Hematopoietic multipotent progenitor cell (in vitro differentiated cells): ENCODE measurements at places on chromosomes 1 and 21.

GRCh38 chr1:41200728-41201127 lies 41.4 kb downstream of the SCMH1 start:
- DNase-seq = no peak

DNA sequence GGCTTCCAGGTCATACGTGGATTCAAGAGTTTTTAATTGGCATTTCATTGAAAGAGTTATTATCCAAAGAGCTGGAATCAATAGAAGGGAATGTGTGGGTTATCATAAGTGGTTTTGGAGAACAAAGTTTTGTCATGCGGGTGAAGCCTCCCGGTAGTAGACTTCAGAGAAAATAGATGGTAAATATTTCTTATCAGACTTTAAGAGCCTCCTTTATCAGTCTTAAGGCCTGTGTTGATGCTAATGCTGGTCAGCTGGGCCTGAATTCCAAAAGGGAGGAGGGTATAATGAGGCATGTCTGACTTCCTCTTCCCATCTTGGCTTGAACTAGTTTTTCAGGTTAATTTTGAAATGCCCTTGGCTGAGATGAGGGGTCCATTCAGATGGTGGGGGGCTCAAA lies 89.7 kb downstream of the ITSN1 start:
- no peak for DNase-seq

- DNase-seq = no peak
Measured at GRCh38 chr21:29365661-29366265, 67.0 kb downstream of the BACH1 start.

DNA sequence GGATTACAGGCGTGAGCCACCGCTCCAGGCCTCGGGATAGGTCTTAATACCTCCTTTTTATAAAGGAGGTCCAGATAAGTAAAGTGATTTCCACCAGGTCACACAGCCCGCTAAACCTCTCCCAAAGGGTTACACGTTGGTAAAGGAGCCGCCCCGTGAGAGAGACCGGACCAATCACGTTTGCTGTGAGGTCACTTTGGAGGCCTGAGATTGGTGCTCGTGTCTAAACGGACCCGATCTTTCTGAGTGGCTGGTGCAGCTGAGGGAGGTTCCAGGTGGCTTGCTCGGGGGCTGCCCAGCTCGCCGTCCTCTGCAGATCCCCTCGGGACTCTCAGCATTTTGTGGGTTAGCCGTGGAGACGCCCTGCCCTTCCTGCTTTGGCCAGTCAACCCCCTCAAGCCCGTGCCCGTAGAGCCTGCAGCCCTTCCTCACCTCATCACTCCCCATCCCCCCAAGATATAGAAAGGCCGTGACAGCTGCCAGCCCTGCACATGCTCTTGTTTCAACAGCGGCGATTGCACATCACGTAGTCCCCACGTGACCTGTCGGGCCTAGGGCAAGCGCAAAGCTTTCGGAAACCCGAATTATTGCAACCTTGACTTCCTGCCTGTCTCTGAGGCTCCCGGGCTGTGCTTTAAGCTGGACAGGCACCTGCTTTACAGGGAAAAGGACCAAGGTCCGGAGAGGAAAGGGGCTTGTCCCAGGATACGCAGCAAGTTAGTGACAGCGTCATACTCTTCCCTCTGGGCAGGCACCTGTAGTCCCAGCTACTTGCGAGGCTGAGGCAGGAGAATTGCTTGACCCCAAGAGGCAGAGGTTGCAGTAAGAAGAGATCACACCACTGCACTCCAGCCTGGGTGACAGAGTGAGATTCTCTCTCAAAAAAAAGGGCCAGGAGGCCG lies 5.0 kb upstream of the COA7 start:
- DNase-seq = peak; percentile 80

DNA sequence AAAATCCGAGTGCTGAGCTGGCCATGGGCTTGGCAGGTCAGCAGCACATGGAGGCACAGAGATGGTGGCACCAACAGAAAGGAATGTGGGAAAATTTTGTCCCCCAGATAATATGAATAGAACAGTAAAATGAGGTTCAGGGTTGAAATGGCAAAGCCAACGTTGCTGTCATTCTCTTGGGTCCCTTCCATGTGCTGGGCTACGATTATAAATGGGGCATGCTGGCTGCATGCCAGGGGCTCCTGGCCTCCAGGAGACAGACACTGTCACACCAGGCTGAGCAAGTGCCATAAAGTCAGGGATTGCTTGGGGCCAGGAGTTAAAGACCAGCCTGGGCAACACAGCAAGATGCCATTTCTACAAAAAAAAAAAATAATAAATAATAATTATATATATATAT lies 77.1 kb downstream of the TOMM20 start:
- DNase-seq = no peak

DNA sequence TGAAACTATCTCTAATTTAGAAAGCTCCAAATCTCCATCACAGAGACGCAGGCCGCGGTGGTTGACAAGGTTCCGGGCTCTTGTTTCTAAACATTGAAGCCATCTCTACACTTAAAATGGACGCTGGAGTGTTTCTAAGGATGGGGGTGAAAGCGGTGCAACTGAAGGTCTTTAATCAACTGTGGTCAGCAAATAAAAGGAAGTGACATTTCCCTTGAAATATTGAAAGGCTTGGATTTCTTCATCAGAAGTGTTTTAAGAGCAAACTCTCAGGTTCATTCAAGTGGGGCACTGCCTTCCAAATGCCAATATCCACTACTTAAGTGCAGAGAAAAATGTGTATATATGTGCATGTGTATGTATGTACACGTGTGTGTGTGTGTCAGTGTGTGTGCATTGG lies 117.3 kb downstream of the KAZN start:
- no peak for DNase-seq

DNA sequence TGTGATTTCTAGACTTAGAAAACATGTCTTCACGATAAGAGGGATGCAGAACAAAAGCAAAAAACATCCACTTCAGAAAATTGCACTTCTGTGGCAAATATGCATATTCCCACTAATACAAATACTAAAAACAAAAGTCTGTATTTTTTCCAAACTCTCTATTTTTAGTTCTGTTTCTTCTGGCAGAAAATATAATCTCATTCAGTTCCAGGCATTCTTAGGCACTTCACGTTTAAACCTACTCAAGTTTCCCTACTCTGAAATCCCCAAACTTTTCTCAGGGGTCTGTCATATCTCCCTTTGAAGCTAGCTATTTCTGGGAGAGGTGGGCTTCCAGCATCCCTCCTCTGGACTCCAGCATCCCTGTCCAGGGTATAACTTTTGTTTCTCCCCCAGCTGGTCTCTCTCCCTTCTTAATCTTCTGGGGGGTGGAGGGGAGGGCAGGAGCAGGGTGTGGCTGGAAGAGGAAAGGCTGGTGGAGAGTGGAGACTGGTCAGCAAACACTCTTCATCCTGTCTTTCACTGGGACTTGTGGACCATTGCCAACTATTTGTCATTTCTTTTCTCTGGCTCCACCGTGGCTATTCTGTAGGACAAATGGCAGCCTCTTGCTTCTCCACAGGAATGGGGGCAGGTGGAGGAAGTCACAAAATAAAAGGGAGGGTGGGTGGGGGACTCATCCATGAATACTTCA lies 19.6 kb upstream of the NCF2 start:
- DNase-seq = no peak

DNA sequence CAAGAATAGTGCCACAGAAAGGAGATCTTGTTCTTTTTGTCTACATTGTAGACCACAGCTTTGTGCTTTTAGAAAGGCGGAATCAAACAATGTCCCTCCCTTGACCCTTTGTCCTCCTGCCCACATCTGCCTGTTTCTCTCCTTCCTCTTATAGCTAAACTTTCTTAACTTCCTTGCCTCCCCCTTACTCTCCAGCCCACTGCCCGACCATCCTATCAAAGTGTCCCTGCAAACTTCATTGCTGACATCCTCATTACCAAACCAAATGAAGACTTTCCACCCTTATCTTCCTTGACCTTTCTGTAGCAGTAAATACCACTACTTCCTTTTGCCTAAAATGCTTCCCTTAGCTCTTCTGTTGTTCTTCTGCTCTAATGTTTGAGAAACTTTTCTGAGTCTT lies 5.0 kb downstream of the SELP start:
- DNase-seq = no peak

- no peak for DNase-seq
Measured at GRCh38 chr1:41479000-41479807, 5.3 kb downstream of the EDN2 start.

- no peak for DNase-seq
Measured at GRCh38 chr1:180433873-180434272, 68.5 kb downstream of the ACBD6 start.

DNA sequence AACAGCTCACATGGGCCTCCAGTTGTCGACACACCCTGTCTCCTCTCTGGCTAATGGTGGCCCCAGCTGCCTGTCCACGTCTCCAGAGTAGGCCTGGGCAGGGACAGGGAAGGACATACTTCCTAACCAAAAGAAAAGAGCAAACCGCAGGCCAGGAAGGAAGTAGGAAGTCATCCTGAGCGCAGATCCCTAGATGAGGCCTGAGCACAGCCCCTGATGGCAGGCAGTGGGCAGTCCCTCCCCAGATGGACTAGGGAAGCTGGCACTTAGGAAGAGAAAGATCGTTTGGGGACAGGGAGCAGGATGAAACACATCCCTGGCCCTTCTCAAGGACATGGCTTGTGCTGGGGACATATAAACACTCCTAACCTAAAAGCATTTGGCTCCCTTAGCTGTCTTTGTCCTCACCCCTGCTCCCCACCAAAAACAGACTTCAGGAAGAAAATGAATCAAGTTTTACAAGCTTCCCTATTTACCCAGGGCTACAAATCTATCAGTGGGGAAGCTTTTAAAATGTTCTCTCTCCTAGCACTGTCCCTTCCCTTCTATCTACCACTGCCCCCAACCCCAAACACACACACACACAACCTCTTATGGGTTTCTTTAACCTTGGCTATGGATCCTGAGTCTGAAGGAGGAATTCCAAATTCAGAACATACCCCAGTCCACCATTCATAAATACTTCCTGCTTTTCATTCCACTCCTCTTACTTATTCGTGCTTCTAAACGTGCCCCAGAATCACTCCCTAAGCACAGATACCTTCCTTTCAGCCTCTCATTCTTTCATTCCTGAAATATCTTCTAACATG lies 21.1 kb downstream of the SSBP3 start:
- DNase-seq = no peak

DNA sequence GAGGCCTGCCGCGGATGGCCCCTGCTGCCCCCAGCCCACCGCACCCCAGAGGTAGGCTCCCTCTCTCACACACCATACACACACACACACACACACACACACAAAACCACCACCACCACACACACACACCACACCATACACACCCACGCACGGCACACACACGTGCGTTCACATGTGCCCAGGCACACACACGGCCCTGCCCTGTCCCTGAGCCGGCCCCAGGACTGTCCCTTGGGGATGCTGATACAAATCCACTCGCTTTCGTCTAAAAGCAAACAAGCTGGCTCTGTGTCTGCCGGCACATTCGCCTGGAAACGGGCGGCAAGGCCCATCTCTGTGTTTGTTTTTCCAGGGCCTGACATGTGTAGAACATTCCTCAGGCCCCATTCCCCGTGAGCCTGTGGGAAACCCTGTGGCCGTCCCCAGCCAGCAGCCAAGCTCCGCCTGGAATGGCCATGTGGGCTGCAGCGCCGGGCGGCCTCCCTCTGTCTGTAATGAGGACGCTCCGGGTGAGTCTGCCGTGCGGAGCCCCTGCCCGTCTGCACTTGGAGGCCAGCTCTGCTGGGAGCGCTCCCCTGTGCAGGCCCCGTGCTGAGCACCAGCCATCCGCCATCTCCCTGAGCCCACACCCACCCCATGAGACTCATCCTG lies 67.4 kb downstream of the DMRTB1 start:
- DNase-seq = no peak

DNA sequence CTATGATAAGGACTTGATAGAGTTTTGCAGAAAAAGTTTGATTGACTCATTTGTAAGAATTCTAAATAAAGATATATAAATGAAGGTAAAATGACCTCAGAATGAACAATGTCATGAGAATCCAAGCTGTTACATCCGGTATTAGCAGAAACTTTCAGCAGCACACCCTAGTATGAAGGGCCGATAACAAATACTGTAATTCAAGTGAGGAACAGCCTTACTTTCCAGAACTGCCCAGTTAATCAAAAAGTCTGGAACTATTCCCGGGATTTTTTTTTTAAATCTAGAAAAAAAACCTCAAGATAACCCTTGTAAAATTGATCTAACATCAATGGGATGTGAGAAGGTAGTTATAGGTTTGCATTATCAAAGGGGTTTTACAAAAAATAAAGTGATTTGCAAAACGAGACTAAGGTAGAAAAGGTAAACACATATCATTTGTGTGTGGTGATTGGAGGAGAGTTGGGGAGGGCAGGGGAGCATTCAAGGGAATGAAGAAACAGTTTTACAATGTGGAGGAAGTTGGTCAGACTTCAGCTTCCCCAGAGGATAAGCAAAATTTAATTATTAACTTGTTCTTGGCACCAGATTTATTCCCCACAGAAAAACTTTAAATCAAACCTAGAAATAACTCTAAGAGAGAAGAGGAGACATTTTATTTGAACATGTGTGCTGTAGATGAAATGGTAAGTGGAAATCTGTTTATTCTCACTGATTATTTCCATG lies 75.9 kb upstream of the VCAM1 start:
- DNase-seq = no peak

DNA sequence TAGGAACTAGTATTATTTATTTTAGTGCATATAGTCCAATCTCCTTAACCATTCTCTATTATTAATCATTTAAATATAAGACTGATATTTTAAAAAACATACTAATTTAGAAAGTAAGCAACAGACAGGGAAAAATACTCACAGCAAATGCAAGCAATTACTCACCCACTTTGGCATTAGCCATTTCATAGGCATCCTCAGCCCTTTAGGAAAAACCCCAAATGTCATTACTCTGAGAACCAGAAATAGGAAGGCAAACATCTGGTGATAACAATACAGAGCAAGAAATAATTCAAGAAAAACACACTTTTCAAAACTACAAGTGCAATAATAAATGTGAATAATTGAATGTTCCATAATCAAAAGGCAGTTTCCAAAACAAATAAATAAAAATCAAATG lies 545.1 kb downstream of the PLPP3 start:
- no peak for DNase-seq

- no peak for DNase-seq
Measured at GRCh38 chr1:83011265-83011664, 987.7 kb downstream of the TTLL7 start.

GRCh38 chr21:42465008-42465802 lies 30.8 kb downstream of the RSPH1 start:
- peak; percentile 78 for DNase-seq

- DNase-seq = no peak
Measured at GRCh38 chr1:218742467-218743262, 397.5 kb downstream of the TGFB2 start.

GRCh38 chr21:29125191-29125590 lies 5.3 kb upstream of the MAP3K7CL start:
- no peak for DNase-seq
